ENCODE measurements at places on chromosomes 12 and 14. TPM values are rescaled to one million over a fixed set of nuclear protein-coding genes. Genes with fewer than 3 reads are reported as not detected.

DNA sequence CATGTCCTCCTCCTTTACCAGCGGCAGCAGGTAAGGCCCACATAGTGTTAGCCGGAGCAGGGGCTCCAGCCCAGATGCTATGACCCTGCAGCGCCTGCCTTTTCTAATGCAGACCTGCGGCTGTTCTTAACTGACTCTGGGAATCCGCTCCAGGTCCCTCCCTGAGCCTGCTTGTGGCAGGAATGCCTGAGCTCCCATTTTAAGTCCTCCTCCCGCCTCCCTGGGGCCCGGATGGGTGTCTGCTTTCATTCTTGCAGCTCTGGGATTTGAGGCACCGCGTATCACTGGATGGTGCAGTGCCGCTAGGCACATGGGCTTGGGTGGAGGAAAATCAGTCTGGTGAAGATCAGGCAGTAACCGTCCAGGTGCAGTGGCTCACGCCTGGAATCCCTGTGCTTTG is 7.6 kb downstream of the TSPAN9 start:
- peak; percentile 59 for DNase-seq

DNA sequence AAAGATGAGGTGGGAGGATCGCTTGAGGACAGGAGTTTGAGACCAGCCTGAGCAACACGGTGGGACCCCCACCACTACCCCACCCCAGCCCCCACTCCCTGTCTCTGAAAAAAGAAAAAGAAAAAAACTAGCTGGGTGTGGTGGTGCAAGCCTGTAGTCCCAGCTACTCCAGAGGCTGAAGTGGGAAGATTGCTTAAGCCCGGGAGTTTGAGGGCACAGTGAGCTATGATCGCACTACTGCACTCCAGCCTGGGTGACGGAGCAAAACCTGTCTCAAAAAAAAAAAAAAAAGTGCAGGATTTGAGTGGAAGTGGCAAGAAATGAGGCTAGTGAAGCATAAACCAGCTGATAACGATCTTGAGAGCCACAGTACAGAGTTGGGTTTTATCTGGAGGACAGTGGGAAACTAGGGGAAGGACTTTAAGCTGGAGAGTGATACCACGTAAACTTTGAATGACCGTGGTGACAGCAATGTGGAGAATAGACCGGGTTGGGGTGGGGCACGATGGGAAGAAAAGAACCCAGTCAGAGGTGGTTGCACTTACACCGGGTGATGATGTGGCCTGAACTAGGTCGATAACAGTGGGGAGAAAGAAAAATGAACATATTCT is 85.3 kb downstream of the TMEM260 start:
- DNase-seq = no peak

DNA sequence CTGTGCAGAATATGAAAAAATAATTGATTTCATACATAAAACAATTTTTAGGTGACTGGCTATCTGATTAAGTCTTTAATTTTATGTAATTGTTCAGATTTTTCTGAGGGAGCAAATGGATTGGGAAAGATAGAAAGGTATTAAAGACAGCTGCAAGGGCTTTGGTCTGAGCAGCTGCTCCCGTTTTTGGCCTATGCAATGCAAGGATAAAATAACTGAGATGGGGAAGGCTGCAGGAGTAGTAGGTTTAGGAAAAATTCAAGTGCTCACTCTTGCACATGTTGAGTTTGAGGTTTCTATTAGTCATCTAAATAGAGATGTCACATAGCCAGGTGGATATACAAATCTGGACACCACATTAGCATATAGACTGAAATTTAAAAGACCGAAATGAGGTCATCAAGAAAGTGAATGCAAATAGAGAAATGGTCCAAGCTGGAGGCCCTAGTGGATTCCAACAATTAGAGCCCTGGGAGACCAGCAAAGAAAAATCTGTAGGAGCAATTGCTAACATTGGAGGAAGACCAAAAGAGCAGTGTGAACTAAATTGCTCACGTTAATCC is 144.0 kb downstream of the PPFIA2 start:
- DNase-seq = no peak

Gene TROAP
- 0.97 TPM for total RNA-seq

GRCh38 chr14:32692441-32692840 is 246.2 kb upstream of the NPAS3 start:
- DNase-seq = no peak

- DNase-seq = no peak
Observed at GRCh38 chr12:85065837-85066482, 29.8 kb downstream of the LRRIQ1 start.

- peak; percentile 85 for DNase-seq
Observed at GRCh38 chr14:50821510-50822464, 9.2 kb downstream of the NIN start.

GRCh38 chr12:88185988-88186387 is 43.9 kb downstream of the TMTC3 start:
- DNase-seq = no peak

DNA sequence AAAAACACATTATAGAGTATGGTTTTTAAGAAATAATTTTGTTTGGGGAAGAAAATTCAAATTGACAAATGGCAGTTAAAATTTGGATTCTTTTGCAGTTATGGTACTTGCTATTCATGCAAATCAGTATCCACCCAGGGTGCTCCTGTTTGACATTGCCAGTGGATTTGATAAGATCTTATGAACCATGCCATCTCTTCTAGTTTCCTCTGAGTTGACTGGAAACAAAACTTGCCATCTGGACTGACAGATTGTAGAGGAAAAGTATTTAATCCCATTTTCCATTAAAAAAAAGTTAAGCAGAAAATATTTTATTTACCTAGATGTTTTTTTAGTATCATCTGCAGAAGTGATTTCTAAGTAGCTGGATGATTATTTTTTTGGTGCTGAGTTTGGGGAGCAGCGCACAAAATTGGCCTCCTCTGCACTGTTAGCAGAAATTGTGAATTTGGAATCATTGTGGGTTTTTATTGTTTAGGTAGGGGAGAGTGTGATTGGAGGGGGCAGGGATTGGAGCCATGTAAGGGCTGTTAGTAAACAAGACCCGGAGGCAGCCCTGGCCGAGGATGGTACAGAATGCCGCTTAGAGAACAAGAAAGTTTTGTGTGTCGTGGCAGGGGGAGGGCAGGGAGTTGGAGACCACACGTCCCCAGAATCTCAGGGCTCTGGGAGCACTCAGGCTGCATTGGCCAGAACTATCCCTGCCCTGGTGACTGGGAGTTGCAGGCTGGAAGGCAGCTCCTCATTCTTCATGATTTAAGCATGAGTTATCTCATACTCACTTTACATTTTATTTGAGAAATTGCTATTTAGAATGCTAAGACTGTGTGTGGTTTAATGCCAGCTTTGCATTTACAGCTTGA is 56.6 kb downstream of the WDR20 start:
- DNase-seq = no peak
